Left cardiac atrium (tissue), 4 donors: ENCODE measurements at places on chromosomes 2 and 18. TPM values are rescaled to one million over a fixed set of nuclear protein-coding genes. Genes with fewer than 3 reads are reported as not detected.

GRCh38 chr2:37737507-37737906 lies 66.1 kb upstream of the CDC42EP3 start:
- DNase-seq = no peak

DNA sequence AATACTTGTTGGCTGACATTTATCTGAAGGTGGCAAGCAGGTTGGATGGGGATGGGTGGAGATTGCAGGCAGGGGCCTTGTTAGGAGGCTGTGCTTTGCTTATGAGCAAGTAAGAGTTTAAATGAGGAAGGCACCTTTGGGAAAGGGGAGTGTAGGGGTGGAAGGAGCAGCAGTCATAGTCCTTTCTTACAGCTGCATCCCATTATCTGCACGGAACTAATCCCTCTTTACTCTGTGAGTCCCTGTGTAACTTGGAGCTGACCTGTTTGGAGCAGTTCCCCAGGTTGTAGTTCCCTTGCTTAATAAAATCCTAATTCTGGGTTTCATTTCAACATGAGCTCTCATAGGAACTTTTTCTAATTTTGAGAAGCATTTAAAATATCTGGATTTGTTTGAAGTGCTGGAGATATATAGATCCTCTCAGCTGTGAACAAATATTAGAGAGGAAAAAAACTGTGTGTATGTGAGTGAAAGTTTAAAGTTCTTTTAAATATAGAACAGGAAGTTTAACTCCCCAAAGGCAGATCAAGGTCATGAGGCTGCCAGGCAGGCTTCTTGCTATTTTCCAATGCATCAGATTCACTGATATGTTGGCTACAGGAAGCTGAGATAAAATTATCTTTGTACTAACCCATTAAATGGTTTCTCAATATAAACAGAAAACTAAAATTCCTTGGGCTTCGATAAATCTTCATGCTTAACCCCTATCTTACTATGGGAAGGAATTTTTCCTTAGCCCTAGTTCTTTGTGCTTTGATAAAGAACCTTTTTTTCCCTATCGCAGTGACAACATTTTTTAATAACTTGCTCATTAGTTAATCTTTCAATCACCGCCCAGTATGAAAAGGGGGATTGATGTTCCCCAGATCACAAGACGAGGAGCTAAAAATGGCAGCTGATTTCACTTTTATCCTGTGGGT lies 104.6 kb upstream of the EML6 start:
- no peak for DNase-seq

GRCh38 chr2:219107758-219108157 lies 47.0 kb upstream of the IHH start:
- DNase-seq = no peak

GRCh38 chr2:170813611-170814532 lies 2.8 kb upstream of the GAD1 start:
- peak; percentile 52 for DNase-seq

DNA sequence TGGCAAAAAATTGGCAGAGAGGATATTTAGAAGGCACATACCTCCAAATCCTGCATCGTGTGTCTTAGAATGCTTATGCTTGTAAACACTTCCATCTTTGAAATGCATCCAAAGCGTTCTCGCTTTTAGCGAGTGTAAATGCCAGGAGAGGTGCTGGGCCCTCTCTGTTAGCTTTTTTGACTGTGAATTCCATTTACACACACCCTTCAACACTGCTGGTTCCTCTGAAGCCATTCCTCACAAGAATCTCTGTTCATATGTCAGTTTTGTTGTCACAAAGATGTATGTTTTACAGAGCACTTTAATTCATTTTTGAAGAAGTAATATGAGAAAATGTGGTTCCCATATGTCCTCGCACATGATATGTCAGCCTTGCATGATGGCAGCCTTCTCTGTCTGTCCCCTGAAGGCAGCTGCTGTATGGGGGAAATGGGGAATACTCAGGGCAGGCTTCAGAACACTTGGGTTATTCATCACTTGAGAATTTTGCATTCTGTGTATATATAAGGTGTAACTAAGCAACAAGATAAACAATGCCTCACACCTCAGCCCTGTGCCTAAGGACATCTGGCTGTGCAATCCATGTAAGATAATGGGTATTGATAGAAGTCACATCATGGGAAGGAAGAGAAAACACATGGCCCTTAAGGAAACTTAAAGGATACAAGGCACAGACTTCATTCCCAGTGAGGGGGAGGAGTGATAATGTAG lies 52.3 kb downstream of the RAB27B start:
- DNase-seq = no peak

- no peak for DNase-seq
These were observed 157.9 kb downstream of the ANKRD44 start for GRCh38 chr2:197152451-197153228.

- DNase-seq = no peak
These were observed 27.6 kb upstream of the SOCS6 start for GRCh38 chr18:70261141-70261788.

DNA sequence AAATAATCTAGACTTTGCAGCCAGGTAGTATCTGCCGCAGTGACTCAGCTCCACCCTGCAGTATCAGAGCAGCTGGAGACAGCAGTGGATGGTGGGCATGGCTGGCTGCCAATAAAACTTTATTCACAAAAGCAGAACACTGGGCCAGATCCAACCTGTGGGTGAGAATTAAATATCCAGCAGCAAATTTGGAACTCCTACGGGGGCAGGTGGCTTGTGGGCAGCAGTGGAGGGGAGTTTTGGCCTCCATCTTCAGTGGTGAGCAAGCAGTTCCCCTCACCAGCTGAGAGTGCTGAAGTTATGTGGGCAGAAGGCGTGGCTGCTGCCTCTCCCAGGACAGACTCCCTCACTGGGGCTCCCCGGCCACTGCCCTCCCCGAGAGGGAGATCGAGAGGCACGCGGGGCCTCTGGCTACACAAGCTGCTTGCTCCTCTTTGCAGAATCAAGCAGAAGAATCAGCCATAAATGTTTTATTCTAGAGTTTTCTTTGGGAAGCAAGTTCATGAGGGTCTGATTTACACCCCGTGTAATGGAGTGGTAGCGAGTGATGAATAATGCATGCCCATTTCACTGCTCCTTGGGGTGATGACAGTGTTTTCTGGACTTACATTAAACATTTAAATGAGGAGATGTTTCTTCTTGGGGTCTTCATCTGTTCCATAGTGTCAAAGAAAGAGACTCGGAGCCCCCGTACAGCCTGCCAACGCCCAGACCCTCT lies 204.3 kb downstream of the SEPTIN10 start:
- no peak for DNase-seq

DNA sequence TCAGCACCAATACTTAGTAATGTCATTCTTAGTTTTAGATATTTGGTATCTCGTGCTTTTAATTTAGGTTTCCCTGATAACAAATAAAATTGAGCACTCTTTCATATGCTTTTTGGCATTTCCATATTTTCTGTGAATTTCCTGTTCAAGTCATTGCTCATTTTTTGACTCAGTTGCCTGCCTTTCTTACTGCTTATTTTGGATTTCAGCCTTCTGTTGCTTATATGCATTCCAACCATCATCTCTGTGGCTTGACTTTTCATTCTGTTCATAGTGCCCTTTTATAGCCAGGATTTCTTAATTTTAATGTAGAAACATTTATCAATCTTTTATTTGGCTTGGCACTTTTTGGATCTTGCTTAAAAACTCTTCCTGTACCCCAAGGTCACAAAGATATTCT lies 14.5 kb upstream of the KIF3C start:
- DNase-seq = no peak

- DNase-seq = no peak
These were observed 87.9 kb downstream of the OSBPL6 start for GRCh38 chr2:178282075-178282815.

GRCh38 chr18:77138270-77138669 lies 5.7 kb upstream of the MBP start:
- DNase-seq = no peak

- no peak for DNase-seq
These were observed 50.5 kb upstream of the SLC1A4 start for GRCh38 chr2:64938607-64939285.

- DNase-seq = no peak
These were observed 329.6 kb downstream of the MBD2 start for GRCh38 chr18:53894675-53895442.

DNA sequence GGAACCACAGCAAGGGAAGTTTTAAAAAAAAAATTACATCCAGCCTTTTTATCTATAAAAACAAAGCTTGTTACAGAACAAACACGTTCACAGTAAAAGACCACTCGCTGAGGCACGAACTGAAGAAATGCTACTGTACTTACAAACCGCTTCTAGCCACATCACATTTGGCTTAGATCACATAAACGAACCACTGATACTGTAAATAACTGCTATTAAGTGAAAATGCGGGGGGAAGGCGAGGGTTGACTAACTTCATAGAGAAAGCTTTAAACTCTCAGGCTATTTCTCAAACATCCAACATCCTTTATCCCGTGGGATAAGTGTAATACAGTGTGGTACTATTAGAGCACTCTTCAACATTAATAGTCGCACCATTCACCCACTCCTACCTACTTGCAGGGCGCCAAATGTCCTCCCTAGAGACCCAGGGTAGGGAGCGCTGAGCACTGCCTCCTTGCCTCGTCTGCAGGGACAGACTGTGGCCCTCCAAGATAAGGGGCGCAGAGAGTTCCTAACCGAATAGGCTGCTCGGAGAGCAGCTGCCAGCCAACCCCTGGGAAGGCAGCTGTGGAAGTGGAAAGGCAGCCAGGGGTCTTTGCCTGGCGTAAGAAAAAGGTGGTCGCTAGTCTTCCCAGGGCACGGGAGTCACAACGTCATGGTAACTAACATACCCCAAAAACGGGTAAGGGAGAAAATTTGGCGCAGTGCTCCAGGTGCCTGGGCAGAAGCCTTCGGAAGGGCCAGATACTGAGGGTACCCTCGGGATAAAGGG lies 854 bp downstream of the GPR155 start:
- DNase-seq = peak; percentile 37

DNA sequence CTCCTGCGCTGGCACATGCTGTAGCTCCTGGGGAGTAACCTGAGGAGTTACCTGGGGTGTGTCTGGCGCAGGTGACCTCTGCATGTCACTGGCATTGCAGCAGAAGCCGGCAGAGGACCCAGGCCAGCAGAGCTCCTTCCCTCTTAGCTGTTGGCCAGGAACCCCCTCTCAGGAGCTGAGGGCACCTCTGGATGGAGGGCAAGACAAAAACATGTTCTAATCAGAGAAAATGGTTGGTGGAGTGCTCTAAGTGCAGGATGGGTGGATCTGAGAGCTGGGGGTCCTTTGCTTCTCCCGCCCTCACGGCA lies 44.9 kb upstream of the SNTG2 start:
- DNase-seq = no peak

The NTSR2 gene
- total RNA-seq = 0.24 TPM

The TPGS2 gene
- total RNA-seq = 50.6 TPM
